SJSA1 (cell line): ENCODE measurements at places on chromosomes 4 and X. TPM values are rescaled to one million over a fixed set of nuclear protein-coding genes. Genes with fewer than 3 reads are reported as not detected.

GRCh38 chrX:31893525-31893924 lies 821.7 kb upstream of the FTHL17 start:
- no peak for DNase-seq

GRCh38 chr4:7705062-7705461 lies 234.6 kb downstream of the AFAP1 start:
- DNase-seq = no peak

EMCN gene
- total RNA-seq = not detected in 2 replicates

DNA sequence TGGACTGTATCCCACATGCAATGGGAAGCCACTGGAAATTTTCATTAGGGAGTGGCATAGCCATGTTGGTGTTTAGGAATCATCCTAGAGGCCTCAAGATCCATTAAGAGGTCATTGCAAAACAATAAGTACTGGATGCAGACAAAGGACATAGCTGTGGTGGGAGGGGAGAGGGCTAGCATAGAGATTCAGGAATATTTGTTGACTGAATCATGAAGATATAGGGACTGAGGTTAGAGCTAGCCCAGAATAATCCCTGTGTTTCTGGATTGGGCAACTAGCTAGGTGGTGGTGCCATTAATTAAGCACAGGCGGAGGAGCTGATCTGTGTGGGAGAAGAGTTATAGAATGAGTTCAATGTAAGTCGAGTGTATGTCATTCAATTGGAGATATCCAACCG lies 135.0 kb downstream of the RAB28 start:
- peak; percentile 79 for DNase-seq

- DNase-seq = no peak
Observed at GRCh38 chr4:140286456-140286855, 87.0 kb upstream of the SCOC start.

- DNase-seq = no peak
Observed at GRCh38 chrX:100830547-100830946, 10.4 kb downstream of the CSTF2 start.

- no peak for DNase-seq
Observed at GRCh38 chrX:76148753-76149152, 24.1 kb upstream of the PBDC1 start.

DNA sequence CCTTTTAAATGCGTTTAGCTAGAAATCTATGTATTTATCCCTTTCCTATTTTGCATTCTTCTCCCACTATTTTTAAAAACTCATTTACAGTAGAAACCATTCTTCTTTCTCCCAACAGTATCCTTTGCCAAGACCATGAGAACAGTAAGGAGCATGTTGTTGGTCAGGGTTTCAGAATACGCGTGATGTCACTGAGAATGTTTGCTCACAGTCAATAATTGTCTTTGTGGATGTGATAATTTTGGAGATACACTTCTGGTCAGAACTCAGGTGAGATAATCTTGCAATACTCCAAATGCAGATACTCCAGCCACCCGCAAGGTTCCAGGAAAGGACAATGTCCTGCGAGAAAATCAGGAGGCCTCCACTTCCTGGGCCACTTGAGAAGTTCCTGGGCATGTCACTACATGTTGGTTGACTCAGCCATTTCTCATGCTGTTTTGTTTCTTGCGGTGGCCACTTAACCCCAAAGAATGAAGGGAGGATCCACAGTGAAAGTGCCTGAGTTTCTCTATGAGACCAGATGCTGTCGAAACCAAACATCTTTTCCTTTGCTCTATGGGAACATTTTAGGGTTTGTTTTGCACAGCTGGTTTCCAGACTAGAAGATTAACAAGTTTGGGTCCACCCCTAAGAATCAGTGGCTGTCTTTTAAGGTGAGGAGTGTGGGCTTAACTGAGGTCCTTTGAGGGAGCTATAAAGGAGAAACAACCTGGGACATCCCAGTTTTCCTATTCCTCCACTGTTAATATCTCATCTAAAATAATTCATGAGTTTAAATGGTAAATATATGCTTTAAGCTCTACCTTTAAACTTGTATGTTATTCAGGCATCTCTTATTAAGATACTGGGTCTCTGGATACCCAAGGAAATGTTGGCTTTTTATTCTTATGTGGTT lies 116.0 kb downstream of the SOWAHB start:
- DNase-seq = peak; percentile 96

MED12 gene
- not detected in 2 replicates for total RNA-seq

GPR78 gene
- total RNA-seq = 1.5 and 4.6 TPM in 2 replicates

DNA sequence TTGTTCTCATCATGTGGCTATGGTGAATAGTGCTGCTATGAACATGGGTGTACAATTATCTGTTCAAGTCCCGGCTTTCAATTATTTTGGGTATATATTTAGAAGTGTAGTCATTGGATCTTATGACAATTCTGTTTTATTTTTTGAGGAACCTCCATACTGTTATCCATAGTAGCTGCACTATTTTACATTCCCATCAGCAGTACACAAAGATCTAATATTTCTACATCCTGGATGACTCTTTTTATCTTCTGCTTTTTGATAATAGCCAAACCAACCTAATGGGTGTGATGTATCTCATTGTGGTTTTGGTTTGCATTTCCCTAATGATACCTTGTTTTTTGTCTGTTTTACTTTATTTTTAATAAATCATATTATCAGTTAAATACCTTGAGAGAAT lies 12.9 kb upstream of the IL13RA1 start:
- DNase-seq = no peak

- no peak for DNase-seq
Observed at GRCh38 chrX:16440446-16440845, 209.5 kb upstream of the S100G start.

DNA sequence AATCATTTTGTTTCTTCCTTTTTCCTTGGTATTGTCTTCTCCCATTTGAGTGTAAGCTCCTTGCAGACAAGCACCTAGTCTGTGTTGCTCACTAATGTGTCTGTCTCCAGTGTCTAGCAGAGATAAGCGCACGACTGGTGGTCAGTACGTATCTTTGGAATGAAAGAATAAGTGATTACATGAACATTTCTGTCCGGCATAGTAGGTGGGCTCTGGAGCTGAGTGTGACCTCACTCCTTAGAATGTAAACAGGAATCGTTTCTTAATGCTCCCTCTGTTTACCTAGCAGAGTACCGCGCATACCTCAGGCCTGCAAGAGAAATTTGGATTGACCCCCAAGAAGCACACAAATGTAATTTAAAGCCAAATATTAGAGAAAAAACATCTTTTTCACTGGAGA lies 235.4 kb downstream of the MAML3 start:
- peak; percentile 84 for DNase-seq

GRCh38 chr4:113811359-113811758 lies 49.8 kb upstream of the CAMK2D start:
- DNase-seq = no peak

DNA sequence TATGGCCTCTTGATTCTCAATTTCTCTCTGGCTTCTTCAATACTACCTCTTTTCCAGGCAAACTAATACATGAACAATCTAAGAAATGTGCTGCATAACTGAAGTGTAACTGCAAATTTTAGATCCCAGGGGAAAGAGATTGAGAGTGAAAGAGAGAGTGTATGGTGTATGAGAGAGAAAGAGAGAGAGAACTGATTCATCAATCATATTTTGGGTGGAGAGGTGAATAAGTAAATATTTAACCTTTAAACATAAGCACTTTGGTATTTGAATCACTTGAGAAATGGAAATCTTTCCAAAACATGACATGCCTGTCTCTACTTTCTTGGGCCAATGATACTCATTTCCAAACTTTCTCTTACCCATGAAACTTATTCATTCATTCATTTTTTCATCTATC lies 147.2 kb upstream of the DIPK2B start:
- no peak for DNase-seq

NAT8L gene
- not detected in 2 replicates for total RNA-seq

DNA sequence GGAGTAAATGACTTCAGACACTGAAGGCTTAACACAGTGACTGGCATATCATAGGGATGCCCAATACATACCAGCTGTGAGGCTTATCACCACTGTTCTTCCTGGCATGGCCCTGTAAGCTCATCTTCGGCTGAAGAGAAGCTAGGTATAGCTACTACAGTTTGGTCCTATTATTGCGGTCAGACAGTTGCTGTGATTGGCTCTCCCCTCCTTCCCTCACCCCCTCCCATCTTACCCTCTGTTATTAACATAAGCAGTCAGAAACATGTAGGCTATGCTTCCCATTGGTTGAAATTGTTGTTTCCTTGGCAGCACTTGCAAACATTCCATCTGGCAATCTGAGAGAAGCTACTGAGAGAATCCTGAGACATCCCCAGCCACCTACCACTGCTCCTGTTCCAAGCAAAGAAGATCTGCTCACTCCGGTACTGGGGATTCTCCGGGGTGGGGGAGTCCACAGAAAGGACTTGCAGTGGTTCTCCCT lies at the start of gene AKAP14:
Gene AKAP14 (plus strand): TSS at position 51 of the 484 bp plus-strand sequence. CDS start 7,331 bp downstream, outside the sequence.
- DNase-seq = no peak

FOXO4 gene
- total RNA-seq = not detected in 2 replicates

CXCL9 gene
- not detected in 2 replicates for total RNA-seq

DNA sequence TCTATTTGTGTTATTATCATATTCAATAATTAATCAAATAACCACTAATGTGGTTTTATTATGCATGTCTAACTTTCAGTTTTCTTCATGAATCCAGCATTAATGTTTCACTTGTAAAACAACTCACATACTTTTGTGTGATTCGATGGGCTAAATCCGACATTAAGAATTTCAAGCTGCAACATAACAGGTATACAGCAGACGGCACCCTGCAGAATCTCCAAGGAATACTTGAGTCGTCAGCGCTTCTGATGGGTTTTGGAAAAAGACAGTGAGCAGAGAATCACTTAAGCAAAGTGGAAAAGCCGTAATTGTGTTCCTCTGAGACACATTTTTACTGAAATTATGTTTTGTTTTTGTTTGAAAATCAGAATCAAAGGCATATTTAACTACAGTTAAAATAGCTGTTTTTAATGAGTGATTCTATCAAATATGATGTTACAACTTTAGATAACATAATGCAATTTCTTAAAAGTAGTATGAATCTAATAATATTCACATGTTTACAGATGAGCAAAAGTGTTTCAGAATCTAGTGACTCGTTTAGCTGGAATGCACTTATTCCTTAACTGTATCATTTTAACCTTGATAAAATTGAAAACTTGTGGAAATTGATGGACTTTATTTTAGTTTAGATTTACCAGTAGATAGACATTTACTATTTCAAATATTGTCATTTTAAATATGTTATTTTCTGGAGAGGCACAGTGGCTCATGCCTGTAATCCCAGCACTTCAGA lies 514.8 kb downstream of the CCSER1 start:
- no peak for DNase-seq

DNA sequence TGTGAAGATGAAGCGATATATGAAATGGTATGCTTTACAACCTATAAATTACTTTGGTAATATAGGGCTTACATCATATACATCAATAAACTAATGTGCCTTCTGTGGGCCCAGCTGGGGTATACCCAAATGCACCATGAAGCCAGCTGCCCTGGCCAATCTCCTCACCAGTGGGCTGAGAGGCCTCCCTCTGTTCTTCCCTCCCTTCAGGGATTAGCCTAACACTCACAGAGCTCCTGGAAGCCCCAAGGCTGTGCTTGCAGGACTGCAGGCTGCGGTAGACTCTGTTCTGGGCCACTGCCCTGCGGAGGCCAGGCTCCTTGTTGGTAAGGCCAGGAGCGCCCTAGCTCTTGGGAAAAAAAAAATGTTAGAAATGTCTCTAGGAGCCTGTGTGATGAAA lies 33.9 kb downstream of the PAGE1 start:
- DNase-seq = no peak

DNA sequence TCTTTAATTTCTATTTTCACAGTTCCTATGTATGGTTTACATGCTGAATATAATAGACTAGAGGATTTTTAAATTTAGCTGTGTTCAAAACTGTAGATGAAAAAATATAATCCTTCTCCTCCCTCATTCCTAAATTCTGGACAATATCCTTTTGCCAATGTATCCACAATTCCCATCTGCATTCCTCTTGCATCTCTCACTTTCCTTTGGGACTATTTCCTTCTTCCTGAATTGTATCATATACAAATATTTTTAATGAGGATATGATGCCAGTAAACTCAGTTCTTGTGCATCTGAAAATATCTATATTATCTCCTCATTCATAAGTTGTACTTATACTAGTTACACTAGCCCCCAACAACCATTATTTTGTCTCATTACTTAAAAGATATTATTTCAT lies 46.7 kb downstream of the DDX60L start:
- DNase-seq = no peak

DNA sequence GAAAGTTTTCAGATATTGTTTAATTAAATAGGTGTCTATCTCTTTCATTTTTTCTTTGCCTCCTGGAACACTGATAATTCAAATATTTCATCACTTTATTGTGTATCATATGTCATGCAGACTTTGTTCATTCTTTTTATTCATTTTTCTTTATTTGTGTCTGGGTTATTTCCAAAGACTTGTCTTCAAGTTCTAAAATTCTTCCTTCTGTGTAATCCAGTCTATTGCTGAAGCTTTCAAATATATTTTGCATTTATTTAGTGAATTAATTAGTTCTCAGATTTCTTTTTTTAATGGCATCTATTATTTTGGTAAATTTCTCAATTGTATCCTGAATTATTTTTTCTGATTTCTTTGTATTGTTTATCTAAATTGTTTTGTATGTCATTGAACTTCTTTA lies 70.1 kb downstream of the ZNF330 start:
- no peak for DNase-seq

GRCh38 chr4:72326692-72327632 lies 242.1 kb downstream of the ADAMTS3 start:
- no peak for DNase-seq

- no peak for DNase-seq
Observed at GRCh38 chr4:84171871-84172270, 327.2 kb downstream of the NKX6-1 start.

DNA sequence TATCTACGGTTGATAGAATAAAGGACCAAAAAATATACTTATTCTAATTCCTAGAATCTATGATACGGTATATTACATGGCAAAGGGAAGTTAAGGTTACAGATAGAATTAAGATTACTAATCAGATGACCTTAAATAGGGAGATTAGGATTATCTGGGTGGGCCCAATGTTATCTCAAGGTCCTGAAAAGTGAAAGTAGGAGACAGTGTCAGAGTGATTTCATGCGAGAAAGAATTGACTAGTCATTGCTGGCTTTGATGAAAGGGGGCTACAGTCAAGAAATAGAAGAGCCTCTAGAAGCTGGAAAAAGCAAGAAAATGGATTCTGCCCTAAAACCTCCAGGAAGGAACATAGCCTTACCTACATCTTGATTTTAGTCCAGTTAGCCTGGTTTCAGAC lies 176.9 kb upstream of the PPP1R2C start:
- DNase-seq = no peak

SMIM31 gene
- total RNA-seq = not detected in 2 replicates

DNA sequence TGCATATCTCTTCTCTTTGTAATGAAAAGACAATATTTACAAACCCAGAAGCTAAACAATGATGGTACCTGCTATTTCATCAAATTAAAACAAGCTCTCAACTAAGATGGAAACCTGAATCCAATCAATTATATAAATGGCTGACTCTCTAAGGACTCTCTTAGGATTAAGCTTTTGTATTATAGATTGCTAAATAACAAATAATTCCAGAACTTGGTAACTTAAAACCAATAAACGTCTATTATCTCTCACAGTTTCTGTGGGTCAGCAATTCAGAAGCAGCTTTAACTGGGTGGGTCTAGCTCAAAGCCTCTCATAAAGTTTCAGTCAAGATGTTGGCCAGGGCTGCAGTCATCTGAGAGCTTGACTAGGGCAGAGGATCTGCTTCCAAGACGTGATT lies 12.4 kb downstream of the PHKA2 start:
- DNase-seq = no peak
